ENCODE measurements at places on chromosomes 6 and 20.

GRCh38 chr20:11807054-11808048 is 110.3 kb upstream of the BTBD3 start:
- peak; percentile 40 for DNase-seq

- DNase-seq, result no peak
These were observed 15.4 kb downstream of the BPIFB1 start for GRCh38 chr20:33298391-33298790.

GRCh38 chr6:12845224-12846004 is 128.8 kb downstream of the PHACTR1 start:
- DNase-seq, result no peak

DNA sequence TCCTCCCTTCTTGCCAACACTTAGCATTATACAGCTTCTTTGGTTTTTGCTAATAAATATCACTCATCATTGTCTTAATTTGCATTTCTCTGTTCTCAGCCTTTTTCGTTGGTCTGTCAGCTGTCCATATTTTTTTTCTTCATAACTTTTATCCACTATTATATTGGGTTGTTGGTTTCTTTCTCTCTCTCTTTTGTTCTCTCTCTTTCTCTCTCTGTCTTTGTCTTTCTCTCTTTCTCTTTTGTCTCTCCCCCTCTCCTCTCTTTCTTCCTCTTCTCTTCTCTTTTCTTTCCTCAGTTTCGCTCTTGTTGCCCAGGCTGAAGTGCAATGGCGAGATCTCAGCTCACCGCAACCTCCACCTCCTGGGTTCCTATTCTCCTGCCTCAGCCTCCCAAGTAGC is 36.5 kb downstream of the JARID2 start:
- DNase-seq, result no peak

DNA sequence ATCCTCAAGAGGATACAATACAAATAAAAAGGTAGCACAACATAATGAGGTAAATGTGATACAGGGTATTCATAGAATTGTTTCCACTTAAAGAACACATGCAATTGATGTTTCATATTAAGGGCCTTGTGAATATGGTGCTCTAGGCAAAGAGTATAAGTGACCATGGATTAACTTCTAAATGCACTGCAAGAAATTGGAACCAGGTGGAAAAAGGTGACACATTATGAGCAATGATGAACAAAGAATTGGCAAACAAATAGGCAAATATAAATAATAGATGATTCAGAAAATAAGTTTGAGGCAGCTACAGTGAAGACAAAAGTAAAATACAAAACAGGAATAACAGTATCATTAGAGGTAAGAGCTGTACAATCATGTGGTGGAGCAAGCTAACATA is 192.0 kb downstream of the GRIK2 start:
- no peak for DNase-seq

DNA sequence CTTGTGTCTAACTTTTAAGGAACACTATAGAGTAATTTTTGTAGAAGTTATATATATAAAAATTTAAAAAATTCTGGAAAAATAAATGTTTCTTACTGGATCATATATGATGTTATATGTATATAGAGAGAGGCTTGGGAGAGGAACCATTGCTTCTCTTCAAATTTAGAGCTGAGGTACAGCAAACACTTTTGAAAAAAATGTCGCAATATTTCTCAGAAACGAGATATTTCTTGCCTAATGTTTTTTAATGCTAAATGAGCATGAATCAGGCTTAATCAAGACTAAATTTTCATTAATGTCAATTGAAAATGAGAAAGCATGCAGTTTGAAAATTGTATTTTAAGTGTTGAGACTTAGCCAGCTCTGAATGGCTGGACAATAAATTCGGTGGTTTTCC is 2.6 kb downstream of the PKIB start:
- no peak for DNase-seq

DNA sequence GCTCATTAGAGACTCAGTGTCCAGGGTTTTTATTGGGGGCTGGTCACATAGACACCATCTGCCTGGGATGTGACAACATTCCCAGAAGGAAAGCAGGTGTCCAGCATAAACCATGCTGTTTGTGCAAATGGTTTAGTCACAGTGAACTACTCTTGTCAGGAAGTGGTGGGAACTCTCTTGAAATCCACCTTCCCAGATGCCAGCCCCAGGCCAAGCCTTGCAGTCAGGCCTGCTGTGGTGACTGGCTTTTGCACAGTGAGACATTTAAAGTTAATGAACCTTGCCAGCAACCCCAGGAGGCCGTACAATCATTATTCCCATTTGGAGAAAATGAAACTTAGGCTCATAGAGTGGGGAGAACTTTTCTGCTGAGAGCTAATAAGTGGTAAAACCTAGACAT is 242.5 kb upstream of the KCNG1 start:
- DNase-seq, result no peak

DNA sequence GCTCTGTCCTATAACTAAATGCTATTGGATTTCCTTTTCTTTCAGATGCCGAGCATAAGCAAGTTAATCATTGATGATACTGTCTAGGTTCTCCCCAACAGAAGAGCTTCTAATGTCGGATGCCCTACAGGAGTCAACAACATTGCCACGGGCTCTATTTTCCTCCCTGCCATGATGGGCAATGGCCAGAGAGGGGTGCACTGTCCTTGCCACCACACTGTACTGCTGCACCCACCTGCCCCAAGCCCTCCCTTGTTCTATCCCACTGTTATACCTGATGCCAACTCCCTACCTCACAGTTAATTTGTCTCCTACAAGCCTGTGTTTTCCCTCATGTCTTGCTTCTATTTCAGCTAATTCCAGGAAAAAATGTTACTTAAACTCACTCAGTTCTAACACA is 773.6 kb upstream of the CHD6 start:
- no peak for DNase-seq

- peak; percentile 57 for DNase-seq
These were observed 231.6 kb upstream of the MYLIP start for GRCh38 chr6:15897063-15897876.

GRCh38 chr6:170206851-170207431 is 83.9 kb downstream of the DLL1 start:
- DNase-seq, result peak; percentile 34

DNA sequence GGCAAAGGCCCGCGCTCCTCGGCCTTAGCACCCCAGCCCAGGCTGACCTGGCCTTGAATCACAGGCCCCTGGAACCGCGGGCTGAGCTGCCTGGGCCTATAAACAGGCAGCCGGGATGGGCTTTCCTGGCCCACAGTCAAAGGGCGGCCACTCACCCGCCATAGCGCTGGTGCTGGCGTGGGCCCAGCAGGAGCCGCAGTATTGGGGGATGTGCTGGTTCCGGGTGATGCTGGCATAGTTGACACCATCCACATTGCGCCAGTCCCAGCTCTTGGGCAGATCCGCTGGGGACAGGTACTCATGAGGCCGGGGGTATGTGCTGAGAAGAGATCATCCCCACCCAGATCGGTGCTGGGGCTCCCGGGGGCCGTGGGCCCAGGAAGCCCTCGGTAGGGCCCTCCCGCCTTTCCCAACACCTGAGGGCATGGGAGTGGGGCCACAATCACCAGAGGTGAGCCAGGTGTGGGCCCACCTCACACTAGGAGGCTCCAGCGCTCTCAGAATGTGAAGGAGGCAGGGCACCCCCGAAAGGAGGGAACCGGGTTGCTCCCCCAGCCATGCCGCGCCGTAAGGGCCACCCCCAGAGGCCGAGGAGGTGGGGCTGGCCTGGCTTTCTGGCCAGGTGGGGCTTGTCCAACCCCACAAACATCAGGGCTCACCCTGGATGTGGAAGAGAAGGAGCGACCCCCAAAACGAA is 739 bp downstream of the CTSZ start:
- DNase-seq, result no peak

DNA sequence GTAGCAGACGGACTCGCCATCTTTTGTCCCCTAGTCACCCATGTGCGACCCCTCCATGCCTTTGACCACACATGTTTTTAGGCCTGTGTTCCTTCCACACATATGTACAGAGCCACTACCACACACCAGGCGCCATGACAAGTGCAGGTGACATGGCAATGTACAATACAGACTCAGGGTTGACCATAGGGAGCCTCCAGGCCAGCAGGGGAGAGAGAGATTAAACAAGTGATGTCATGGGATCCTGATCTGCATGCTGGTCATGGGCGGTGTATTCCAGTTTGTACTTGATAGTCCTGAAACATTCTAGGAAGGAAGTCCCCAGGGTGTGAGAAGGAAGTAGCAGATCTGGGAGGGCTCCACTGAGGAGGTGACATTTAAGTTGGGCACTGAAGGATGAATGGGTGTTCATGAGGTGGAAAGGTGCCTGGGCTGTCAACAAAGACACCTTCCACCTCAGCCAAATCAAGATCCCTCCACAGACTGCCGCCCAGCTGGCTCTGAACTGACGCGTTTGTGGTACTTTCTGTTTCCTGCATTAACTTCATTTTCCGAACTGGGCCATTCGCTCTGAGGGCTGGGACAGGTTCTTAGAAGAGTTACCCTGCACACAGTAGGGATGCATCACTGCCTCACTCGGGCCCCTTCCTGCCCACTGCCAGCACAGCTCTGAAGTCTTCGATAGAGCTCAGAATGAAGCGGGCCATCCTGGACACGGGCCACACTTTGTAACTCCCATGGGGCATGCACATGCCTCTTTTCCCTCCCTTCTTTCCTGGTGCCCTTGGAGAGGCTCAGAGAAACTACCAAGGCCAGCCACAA is 94.0 kb downstream of the NOL4L start:
- no peak for DNase-seq

- peak; percentile 87 for DNase-seq
These were observed 25.2 kb downstream of the TRAM2 start for GRCh38 chr6:52551483-52552277.
